T-helper 1 cell (primary cell): ENCODE measurements at places on chromosomes 1 and 21.

- peak; percentile 25 for DNase-seq
Measured at GRCh38 chr1:51756290-51756689, 122.2 kb downstream of the NRDC start.

GRCh38 chr1:88736633-88737248 lies 52.7 kb downstream of the PKN2 start:
- DNase-seq: no peak

DNA sequence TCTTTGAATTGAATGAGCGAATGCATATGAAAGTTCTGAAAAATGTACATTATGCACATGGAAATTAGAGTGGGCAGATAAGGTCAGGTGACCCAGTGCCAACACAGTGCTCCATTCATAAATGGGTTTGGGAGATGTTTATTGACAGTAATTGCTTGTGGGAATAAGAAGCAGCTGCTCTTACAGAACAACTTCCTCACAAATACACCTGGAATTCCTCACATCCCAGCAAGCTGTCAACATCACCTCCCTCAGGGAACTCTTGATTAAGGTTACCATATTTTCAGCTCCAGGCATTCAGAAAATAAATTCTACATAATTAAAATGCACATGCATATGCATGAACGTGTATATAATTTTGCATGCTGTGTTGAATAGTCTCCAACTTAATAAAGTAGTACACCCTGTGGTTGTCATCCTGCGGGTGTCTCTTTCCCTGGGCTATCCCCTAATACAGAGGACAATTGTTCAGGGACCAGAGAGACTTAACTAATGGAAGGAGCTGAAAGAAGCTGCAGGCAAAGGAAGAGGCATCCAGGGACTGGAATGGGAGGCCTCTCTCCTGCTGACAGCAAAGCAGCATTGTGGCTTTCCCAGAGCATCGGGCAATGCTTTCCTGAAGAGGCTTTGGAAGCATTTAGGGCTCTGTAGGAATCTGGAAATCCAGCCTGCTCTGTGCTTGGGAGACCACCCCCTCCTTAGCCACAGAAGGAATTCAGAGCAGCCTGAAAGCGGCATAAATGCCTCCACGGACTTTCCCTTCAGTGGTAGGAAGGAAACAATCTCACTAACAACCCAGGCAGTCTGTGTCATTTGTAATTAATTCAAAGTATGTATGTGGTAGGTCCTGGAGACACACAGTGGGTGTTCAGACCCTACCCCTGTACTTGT lies 55.2 kb upstream of the GNG12 start:
- DNase-seq: no peak

- no peak for DNase-seq
Measured at GRCh38 chr1:50103615-50104081, 5.1 kb upstream of the ELAVL4 start.

GRCh38 chr21:45365608-45366241 lies 39.2 kb upstream of the COL18A1 start:
- no peak for DNase-seq

DNA sequence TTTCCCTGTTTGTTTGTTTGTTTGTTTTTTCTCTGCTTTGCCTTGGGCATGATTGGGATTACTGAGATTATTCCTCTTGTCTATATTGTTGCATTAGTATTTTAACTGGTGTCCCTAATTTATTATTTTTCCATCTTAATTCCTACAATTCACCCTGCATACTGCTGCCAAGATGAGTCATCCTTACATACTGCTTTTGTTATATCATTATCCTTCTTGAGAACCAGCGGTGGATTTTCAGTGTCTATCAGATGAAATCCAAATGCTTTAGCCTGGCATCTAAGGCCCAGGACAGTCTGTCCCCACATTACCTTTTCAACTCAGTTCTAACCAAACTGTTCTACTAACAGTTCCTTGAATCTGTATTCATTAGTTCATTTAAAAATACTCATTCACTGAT lies 101.7 kb downstream of the OLFML2B start:
- DNase-seq: no peak

DNA sequence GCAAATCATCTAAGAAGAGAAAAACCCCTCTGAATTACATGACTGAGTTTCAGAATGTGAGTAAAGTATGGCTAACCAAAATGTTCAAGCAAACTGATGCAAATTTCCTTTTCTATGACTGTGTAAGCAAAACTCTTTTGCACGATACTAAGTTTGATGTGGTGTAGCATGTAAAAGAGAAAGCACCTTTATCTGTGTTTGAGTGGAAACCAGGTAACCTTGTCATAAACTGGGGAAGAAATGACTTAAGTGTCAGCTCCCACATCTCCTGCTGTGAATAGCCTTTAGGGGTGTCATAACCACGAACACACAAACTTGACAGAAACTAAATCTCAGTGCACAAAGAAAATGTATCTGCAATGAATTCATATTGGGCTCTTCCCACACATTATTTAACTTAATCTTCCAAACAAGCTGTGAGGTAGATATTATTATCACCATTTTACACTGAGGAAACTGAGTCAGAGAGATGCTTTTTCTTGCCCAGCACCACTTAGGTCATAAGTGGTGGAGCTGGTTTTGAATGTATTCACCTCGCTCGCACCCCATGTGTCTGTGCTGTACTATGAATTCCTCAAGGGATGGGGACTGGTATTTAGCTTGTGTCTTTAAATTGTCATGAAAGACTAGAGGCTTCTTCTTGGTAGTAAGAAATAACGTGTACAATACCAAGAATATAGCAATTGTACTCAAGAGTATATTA lies 32.9 kb upstream of the IL12RB2 start:
- DNase-seq: peak; percentile 93

GRCh38 chr1:153040950-153041631 lies at the start of gene SPRR2D:
Gene SPRR2D, minus strand, starts transcription at chr1:153041120. Its CDS starts 774 bp downstream, at chr1:153040346.
- no peak for DNase-seq

DNA sequence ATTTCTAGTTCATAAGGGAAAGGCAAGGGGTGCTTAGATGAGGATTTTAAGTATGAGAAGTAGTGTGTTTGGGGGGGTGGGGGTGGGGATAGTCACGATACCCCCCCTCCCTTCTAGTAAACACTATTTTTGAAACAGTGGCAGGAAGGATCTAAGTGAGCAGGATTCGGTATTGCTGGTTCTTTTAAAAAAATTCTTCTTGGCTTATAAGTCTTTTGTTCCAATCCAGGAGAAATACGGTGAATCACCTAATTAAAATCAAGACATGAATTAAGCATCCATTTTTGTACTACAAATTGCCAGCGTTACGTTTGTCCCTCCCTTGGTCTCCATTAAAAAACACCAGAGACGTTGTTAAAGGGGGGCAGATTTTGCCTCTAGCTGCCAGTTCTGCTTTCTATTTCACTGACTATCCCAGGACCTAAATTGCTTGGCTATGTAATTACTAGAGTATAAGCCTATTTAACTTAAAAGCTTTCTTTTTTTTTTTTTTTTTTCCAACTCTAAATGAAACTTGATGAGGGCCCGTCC lies 911 bp downstream of the LMO4 start:
- DNase-seq: no peak

DNA sequence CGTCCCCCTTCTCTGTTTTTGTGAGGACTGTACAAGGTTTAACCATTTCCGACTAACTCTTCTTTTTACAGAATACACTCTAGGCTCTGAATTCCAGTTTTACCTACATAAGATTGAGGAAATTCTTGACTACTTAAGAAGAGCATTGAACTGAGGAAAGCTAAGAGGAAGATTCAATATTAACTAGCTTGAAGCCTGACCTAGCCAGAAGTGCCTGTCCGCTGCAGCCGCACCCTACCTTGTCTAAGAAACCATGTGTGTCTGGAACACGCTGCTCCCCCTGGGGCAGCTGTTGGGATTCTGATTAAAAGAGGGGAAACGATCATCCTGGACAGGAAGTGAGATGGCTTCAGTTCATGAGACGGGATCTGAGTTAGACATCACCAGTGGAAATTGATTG lies 28.9 kb downstream of the CA6 start:
- no peak for DNase-seq

GRCh38 chr1:160098852-160099561 lies 588 bp upstream of the IGSF8 start:
- DNase-seq: peak; percentile 98

DNA sequence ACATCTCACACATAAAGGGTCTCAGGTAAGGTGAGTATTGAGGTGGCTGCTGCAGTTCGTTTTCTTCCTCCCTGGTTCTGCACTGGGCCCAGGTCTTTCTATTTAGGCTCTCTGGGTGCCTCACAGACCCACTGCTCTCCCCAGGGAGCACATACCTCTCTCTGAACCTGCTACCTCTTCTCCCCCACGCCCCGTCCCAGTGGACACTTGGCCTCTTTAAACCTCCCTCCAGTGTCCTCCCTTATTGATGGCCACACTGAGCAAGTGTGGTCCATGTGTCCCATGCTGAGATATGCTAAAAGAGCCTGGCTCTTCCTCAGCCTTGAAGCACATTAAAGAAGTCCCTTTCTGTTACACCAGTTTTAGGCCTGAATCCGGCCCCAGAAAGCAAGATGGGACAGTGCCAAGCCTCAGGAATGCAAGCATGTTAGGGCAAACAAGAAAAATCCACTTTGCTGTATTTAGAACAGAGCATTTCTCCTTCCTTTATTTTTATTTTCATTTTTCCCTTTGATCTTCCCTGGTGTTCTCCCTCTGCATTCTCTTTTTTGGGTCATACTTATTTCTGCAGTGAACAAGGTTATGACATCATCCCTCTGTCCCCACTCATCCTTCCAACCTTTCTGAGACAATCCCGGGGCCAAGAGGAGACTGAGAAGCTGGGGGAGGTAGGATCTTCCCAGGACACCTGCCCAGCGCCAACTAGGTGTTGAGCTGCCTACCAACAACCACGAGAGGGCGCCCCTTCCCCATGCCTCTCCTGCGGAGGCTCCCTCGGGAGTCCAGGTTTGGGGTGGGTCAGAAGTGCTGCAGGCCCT lies 5.0 kb upstream of the CHI3L2 start:
- DNase-seq: peak; percentile 64

- no peak for DNase-seq
Measured at GRCh38 chr1:54977533-54978297, 2.7 kb upstream of the TMEM61 start.

GRCh38 chr1:116753312-116753711 lies 918 bp upstream of the CD2 start:
- no peak for DNase-seq

DNA sequence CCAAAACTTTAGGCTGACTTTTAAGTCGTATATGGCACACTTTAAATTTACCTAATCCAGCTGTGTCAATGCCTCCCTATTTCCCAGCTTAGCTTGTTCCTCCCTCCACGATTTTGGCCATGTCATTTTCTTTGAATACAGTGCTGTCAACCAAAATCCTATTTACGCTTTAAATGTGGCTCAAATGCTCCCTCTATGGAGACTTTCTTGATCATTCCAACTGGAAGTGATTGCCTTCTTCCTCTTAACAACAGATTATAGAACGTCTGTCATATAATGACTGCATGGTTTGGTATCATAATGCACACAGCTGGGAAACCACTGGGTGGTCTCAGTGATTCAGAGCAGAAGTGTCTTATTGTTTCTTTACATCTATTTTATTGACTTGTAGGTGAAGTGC lies 18.9 kb upstream of the BATF3 start:
- no peak for DNase-seq

DNA sequence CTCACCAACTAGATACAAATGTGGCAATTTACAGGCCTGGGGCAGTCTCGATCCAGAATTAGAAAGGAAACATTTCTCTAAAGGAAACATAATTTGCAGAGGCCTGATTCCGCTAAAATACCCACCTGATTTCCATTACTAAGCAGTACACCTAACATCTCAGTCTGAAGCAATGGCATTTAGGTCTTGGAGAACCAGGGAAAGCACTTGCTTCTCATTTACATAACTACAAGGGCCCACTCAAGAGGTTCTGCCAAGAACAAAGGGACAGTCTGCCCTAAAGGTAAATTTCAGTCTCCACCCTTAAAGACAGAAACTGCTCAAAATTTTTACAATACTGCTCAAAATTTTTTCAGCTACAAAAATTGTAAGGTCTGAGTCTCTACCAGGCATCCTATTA lies 123.7 kb upstream of the GJB5 start:
- no peak for DNase-seq

DNA sequence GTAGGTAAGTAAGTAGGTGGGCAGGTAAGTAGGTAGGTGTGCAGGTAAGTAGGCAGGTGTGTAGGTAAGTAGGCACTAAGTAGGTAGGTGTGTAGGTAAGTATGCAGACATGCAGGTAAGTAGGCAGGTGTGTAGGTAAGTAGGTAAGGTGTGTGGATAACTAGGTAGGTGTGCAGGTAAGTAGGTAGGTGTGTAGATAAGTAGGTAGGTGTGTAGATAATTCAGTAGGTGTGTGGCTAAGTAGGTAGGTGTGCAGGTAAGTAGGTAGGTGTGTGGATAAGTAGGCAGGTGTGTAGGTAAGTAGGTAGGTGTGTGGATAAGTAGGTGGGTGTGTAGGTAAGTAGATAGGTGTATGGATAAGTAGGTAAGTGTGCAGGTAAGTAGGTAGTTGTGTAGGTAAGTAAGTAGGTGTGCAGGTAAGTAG lies 53.9 kb upstream of the COG2 start:
- DNase-seq: no peak

GRCh38 chr1:195828325-195828724 lies 779.9 kb downstream of the KCNT2 start:
- DNase-seq: no peak

GRCh38 chr1:205572421-205572820 lies 59.4 kb downstream of the ELK4 start:
- no peak for DNase-seq

DNA sequence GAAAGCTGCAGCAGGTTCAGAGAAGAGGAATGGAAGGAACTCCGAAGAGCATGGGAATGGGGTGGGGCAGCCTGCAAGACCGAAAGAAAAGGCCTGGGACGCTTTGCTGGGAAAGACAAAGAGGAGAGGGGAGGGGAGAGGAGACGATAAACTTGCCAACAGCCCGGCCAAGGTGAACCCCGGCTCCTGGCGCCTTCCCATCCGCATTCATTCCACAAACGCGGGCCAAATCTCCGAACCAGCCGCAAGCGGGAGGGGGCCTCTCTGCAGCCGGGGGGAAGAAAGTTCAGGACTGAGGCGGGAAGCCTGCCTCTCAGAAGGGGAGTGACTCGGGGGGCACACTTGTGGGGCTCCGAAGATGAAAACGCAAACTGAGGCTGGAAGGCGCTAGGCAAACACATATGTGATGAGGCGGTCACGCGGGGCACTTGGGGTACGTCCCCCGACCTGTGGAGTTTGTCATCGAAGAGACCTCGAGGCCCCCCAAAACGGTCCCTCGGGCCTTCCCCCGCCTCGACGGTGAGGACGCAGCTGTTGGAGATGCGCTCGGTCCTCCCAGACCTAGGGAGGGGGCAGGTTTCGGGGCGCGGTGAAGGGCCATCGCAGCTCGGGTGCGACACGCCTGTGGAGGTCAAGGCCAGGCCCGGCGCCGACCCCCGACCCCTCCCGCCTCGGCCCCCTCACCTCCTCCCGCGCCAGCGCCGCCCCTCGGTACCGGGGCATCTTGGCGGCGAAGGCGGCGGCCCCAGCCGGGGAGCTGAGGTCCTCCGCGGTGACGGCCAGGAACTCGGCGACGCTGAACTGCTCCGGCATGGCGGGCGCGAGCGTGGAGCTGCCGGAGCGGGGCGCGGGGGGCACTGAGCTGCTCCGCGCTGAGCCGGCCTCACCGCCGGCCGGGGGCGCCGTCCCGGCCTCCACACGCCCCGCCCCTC lies at the start of gene ASAP3:
TSS of gene ASAP3 (minus strand) at position 859 of the 932 bp plus-strand sequence. CDS start at position 813, 46 bp downstream.
- no peak for DNase-seq
